ENCODE measurements at places on chromosomes 11 and 22.

DNA sequence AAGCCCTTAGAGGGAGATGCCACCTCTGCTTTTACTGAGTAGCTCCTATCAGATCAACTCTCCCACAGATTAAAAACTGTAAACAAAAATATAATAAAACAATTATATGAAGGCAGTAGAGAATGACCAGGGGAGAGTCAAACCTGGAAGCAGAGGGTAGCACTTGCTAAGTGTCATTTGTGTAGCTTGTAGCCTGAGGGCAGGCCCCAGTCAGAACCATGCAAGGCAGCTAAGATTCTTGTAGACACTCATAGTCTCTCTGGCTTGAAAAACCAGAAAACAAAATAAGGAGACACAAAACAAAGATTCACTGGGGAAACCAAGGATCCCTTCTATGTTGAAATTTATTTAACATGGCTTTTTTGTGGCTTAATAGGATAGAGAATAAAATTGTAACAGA is 110.4 kb downstream of the WNT11 start:
- DNase-seq, result no peak

GRCh38 chr11:28757725-28758515 is 649.7 kb downstream of the METTL15 start:
- peak; percentile 91 for DNase-seq

DNA sequence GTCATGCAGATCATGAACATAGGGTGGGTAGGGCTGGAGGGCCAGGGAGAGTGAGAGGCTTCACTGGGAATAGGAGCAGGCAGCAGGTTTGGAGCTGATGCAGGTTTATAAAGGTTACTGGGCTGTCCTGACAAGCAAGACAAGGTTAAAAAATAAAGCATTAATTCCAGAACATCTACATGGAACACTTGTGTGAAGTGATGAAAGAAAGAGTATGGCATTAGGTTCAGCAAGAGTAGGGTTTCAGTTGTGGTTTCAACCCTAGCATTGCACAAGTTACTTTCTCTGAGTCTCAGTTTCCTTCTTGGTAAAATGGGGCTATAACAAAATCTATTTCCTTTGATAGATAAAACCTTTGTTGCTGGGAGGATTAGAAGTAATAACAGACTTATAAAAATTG is 114.6 kb upstream of the SESN3 start:
- no peak for DNase-seq

GRCh38 chr11:27972522-27973170 is 135.3 kb downstream of the KIF18A start:
- peak; percentile 93 for DNase-seq

DNA sequence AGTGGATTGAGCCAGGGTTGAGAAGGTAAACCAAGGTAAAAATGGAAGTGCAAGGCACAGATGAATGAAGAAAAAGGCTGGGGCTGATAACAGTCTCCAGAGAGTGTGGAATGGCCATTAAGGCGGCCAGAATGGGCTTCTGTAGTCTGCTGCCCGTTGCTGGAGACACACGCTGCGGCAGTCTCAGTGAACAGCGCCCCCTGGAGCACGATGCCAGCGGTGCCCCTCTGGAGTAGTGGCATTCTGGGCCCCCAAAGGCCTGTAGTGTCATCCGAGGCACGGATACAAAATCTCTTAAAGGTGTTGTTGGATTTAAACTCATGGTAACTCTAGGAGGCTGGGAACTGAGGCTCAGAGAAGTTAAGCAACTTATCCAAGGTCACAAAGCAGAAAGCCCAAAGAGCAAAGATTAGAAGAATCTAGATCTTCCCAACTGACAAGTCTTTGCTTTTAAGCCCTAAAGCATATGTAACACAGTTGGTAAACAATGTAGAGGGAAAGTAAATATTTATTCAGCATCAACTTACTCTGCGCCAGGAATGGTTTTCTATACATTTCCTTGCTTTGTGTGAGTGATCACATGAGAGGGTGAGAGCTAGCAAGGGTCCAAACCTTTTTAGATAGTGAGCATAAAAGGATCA is 18.2 kb downstream of the KCNJ1 start:
- DNase-seq, result peak; percentile 26

DNA sequence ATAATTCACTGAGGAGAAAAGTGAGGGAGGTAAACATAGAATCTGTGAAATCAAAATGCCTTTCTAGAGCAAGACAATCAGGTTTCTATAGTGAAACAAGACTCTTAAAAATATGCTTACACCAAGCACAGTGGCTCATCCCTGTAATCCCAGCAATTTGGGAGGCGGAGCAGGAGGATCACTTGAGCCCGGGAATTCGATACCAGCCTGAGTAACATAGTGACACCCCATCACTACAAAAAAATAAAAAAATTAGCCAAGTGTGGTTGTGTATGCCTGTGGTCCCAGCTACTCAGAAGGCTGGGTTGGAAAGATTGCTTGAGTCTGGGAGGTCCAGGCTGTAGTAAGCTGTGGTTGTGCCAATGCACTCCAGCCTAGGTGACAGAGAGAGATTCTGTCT is 43.2 kb upstream of the ME3 start:
- DNase-seq, result no peak

GRCh38 chr11:39664023-39664422 is 1795.4 kb downstream of the LRRC4C start:
- DNase-seq, result no peak

- no peak for DNase-seq
Measured at GRCh38 chr11:112962579-112963367, 1.6 kb downstream of the NCAM1 start.

DNA sequence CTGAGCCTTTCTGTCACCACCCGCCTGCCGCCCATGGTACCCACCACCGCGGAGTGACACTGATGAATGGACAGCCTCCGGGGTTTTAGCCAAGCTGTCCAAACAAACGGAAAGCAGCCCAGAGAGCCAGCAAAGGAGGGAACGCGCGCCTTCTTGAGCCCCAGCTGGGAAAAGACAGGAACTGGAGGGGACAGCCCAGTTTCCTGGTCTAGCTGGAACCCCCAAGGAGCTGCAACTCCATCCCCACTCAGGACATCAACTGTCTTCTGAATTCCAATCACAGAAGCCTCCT is 33.7 kb downstream of the SHISAL1 start:
- no peak for DNase-seq

DNA sequence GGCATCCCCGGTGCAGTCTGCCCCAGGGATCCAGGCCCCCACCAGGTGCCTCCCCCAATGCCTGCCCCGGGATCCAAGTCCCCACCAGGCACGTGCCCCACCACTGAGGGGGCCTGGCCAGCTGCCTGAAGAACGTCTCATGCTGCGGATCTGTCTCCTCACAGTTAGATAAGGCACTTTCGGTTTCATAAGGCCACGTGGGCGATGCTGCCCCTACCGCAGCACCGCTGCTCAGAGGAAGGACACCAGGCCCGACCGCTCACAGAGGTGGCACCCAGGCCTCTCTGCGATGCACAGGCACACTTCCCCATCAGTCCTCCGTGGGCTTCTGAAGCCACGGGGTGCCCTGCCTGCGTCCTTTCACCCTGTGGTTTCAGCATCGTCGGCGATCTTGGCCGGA is 68.1 kb upstream of the BID start:
- DNase-seq, result no peak

GRCh38 chr11:46599340-46600193 is 5.7 kb upstream of the AMBRA1 start:
- peak; percentile 26 for DNase-seq

GRCh38 chr11:65919141-65919572 is at the start of gene DRAP1:
TSS of gene DRAP1 (plus strand) at chr11:65919426. CDS start at chr11:65919502, 76 bp downstream.
- peak; percentile 97 for DNase-seq

DNA sequence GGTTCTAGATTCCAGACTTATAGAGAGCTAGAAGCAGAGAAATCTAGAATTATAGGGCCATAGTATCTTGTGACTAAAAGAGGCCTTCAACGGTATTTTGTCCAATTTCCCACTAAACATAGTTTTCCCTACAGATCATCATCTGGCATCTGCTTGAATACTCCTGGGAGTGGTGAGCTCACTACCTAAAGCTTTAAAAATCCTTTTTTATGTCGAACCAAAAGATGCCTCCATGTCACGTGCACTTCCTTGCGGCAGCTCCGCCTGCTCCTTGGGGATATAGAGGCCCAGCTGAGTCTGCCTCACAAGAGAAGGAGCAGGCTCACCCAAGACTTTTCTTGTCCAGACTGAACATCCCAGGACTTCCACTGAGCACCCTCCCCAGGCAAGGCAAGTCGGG is 4.3 kb upstream of the MB start:
- no peak for DNase-seq

DNA sequence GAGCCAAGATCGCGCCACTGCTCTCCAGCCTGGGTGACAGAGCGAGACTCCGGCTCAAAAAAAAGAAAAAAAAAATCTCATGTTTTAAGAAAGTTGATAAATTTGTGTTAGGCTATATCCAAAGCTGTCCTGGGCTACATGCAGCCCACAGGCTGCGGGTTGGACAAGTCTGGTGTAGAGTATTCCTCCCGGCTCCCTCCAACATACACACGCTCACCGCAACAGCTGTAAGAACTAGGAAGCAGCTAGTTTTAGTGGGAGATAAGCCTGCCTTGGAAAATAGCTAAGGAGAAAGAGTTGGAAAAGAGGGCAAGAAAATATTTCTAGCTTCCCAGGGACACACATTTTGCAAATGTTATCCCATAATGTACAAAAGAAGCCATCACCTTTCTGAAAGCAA is 46.6 kb downstream of the CELF1 start:
- peak; percentile 44 for DNase-seq

DNA sequence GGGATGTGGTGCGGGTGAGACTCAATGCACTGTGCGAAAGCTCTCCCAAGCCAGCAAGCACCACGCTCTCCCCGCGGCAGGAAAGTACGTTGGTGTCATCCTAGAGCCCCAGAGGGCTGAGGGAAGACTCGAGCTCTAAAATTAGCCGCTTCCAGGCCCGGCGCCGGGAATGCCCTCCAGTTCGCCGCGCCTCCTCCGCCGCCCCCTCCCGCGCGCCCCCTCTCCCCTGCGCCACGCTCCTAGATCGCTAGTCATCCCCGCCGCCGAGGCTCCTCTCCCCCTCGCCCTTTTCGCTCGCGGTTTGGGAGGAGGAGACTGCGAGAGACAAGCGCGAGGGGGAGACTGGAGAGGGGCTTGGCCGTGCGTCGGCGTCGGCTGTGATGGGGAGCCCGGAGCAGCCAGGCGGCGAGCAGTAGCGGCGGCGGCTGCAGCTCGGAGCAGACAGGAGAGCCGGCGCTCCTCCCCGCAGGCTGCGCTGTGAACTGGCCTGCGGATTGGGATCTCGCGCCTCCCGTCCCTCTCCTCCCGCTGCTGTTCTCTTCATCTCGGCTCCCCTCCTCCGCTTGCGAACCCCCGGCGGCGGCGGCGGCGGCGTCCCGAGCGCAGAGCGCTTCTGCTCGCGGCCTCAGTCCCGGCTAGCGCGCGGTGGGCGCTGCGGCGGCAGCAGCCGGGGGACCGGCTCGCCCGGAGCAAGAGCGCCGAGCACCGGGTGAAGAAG is at the start of gene FAT3:
Gene FAT3, plus strand, starts transcription at position 412 of the 718 bp plus-strand sequence. CDS start 127,295 bp downstream, outside the sequence.
- DNase-seq, result peak; percentile 22

DNA sequence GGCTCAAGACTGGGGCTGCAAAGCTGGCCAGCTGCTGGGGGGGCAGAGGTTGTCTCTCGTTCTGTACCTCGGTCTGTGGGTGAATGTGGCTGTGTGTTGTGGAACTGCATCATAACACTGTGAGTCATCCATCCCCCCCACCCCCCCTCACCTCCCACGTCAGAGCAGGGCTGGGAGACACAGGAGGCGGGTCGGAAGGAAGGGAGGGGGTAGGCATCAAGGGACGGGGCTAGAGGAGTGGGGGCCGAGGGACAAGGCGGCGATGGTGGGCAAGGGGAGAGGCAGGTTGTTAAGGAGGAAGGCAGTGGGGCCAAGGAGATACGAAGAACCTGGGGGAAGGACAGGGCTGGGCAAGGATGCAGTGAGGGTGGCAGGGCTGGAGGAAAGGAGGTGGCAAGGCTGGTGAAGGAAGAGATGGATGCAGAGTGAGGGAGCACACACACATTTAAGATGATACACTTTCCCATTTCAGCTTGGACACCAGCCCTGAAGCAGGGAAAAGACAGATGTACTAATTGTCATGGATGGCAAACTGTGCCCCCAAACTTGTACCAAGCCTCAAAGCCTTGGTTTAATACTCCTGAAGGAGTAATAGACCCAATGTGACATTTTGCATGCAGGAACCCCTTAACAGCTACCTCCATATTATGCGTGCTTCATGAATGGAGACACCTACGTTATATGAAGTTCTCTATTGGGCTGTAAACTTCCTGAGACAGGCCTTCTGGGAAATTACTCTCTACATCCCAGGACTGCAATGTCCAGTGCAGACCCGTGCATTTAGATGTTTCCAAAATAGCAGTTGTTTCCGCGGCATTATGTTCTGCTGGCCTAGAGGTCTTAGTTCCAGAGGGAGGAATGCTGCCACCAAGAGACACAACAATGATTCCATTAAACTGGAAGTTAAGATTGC is at the start of gene YPEL4:
Gene YPEL4, minus strand, starts transcription at position 87 of the 913 bp plus-strand sequence. CDS start 2,805 bp downstream, outside the sequence.
- DNase-seq, result peak; percentile 80

DNA sequence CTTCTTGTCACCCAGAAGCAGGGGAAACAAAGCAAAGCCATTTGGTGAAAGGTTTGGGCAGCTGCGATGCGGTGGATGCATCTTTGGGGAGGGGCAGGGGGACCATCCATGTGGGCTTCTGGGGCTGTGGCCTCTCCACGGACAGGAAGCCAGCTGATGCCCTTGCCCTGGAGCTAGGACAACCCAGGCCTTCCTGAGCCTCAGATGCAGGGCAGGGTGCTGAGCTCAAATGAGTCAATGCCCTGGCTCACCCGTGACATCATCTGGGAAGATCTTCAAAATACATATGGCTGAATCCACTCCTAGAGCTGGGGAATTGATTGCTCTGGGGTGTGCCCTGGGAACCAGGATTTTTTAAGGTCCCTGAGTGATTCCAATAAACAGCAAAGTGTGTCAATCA is 1418.2 kb downstream of the TBC1D22A start:
- DNase-seq, result no peak

DNA sequence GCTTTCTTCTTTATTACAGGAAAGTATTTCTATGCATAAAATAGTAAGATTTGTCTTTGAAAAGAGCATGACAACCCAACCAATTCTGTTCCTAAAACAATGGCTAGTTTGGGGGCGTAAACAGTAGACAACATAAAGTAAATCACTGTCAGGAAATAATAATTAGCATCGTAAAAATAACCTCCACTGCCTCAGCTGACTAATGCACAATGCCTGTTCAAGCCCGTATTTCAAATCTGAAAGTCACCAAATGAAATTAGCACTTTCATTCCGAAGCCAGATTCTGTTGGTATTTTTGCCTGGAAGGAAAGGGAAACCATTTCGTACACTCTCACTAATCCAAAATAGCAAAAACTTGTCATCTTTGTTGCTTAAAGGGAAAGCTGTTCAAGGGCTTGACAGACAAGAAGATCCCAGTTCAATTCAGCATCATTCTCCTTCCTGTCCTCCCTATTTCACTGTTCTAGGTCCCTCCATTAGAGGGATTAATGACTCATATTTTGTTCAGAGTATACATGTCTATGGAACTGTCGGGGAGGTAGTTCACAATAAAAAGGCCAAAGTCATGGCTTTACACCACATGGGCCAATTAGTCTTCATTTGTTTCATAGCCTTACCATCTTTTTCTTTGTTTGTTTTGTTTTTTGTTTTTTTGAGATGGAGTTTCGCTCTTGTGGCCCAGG is 154.7 kb downstream of the CADM1 start:
- DNase-seq, result no peak

DNA sequence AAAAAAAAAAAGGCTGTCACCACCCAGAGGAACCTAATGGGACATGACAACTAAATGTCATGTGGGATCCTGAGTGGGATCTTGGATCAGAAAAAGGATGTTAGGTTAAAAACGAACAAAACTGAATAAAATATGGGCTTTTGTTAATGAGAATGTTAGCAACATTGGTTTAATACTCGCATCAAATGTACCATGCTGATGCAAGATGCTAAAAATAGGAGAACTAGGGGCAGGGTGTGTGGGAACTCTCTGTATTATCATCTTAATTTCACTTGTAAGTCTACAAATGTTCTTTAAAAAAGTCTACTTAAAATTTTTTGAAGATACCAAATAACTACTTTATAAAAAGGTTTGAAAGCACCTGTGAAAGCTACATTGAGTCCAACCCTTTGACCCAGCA is 88.8 kb upstream of the PRR5 start:
- DNase-seq, result no peak

Measured in amniotic epithelial cell (primary cell).